ENCODE measurements at places on chromosomes 13 and 19. TPM values are rescaled to one million over a fixed set of nuclear protein-coding genes. Genes with fewer than 3 reads are reported as not detected.

The PLK5 gene
- not detected for total RNA-seq

The DACT3 gene
- 18.7 TPM for total RNA-seq

The SLC7A10 gene
- total RNA-seq, result not detected

The CEACAM20 gene
- total RNA-seq, result not detected

The CEBPA gene
- total RNA-seq, result 1.7 TPM

The PLA2G4C gene
- total RNA-seq, result 1.9 TPM

The PRX gene
- 4.9 TPM for total RNA-seq

The PRSS57 gene
- not detected for total RNA-seq

The TMPRSS9 gene
- total RNA-seq, result 0.15 TPM

The ARRDC5 gene
- total RNA-seq, result 0.41 TPM

The NLRP11 gene
- total RNA-seq, result not detected

The POSTN gene
- total RNA-seq, result 5,433 TPM

The PRODH2 gene
- not detected for total RNA-seq

The ZNF506 gene
- total RNA-seq, result 8.1 TPM

The KCNN4 gene
- total RNA-seq, result 3.3 TPM

The VSTM1 gene
- total RNA-seq, result not detected

The KLC3 gene
- not detected for total RNA-seq

The RHPN2 gene
- 5.4 TPM for total RNA-seq

The MYADM gene
- total RNA-seq, result 184 TPM

The GDF15 gene
- 149 TPM for total RNA-seq

The HOMER3 gene
- total RNA-seq, result 50.6 TPM

The RFPL4A gene
- not detected for total RNA-seq

The KIR2DL4 gene
- not detected for total RNA-seq

The KCNN1 gene
- 0.31 TPM for total RNA-seq

The KLF2 gene
- 44.7 TPM for total RNA-seq

The MKNK2 gene
- 127 TPM for total RNA-seq

The DCT gene
- not detected for total RNA-seq

The KCTD4 gene
- total RNA-seq, result not detected

The RUBCNL gene
- 3.5 TPM for total RNA-seq

The FRY gene
- total RNA-seq, result 38.8 TPM

The VSTM2B gene
- total RNA-seq, result not detected

The CRX gene
- total RNA-seq, result not detected

The LRRC63 gene
- total RNA-seq, result 0.15 TPM

The FUT3 gene
- total RNA-seq, result not detected

The ERFL gene
- 0.44 TPM for total RNA-seq

The DPRX gene
- not detected for total RNA-seq

The AP3D1 gene
- total RNA-seq, result 157 TPM

The GFY gene
- total RNA-seq, result not detected

The KRTDAP gene
- total RNA-seq, result not detected

The HCN2 gene
- 6.7 TPM for total RNA-seq

The KLF1 gene
- not detected for total RNA-seq

The NLRP9 gene
- not detected for total RNA-seq

The SWSAP1 gene
- 1.5 TPM for total RNA-seq

The ZNF560 gene
- total RNA-seq, result not detected

The REEP6 gene
- 3.9 TPM for total RNA-seq

The CACNG6 gene
- total RNA-seq, result not detected

The C19orf85 gene
- not detected for total RNA-seq

The ZNF497 gene
- 0.65 TPM for total RNA-seq

The RASL11A gene
- 2.2 TPM for total RNA-seq

The ZNF790 gene
- 10.2 TPM for total RNA-seq

The C19orf81 gene
- 4.3 TPM for total RNA-seq

The SYCN gene
- not detected for total RNA-seq

The PSG5 gene
- not detected for total RNA-seq

The AKAP8 gene
- total RNA-seq, result 23.0 TPM

Measured in chondrocyte (in vitro differentiated cells).